ENCODE measurements at places on chromosomes 11 and 22.

DNA sequence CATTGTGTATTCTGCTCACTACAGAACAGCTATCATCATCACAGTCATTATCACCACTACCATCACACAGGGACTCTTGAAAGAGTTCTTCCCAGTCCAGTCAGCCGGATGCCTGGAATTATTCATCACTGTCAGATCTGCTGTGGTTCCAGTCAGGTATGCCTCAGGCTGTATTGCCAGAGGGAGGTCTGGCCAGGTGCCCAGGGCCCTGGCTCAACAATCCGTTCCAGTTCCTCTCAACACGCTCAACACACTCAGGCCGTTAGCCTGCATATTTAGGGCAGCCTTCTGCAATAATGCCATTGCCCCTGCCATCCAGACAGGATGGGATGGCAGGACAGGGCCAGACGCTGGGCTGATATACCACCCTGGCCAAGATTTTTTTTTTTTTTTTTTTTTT lies 28.6 kb upstream of the RASL10A start:
- DNase-seq: no peak

DNA sequence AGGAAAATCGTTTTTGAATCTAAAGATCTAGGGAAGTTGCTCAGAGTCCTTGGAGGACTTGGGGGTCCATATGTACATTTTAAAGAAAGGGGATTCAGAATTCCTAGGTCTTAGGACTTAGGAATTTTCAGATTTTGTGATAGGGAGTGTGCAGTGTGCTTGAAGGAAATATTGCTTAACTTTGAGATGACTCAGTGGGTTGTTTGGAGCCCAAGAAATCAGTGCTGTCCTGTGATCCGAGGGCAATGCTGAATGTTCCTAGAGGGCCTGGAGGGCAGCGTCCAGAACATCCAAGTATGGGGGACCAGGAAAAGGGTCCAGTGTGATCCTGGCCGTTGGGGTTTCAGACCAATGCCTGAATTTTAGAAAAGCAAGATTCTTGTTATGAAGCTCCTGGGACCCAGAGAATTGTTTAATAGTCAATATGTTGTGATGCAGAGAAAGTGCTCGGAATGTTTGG lies 3.1 kb upstream of the IGF2 start:
- no peak for DNase-seq

GRCh38 chr11:7604331-7604955 lies 68.9 kb downstream of the CYB5R2 start:
- no peak for DNase-seq

GRCh38 chr11:92659793-92660192 lies 309.7 kb upstream of the MTNR1B start:
- DNase-seq: no peak

DNA sequence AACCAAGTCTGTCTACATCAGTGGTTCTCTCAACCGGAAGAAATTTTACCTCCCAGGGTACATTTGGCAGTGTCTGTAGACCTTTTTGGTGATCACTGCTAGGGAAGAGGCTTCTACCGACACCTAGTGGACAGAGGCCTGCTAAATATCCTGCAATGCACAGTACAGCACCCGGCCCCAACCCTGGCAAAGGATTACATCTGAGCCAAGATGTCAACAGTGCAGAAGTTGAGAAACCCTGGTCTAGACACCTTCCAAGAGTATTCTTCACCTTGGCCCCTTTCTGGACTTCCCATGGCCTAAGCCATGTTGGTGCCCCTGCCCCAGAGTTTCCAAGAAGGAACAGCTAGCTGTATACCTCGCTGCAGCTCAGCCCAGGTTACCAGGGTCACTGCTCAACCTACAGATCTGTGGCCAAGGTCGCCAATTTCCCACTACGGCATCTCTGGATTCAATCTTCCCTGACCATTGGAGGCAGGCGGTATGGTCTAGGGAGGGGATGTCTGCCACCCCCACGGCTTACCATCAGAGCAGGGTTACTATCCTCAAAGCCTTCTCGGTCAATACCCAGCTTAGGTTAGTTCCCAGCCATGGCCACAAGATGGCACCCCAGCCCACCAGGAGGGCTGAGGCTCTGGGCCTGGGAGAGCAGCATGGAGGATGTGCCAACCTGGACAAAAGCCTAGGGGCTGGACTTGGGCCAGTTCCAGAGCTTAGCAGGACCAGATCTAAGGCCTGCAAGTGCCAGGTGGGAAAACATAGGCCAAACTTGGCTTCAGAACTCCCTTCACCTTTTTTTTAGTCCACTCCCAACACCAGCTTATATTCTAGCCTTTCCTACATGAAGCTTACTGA lies 3.7 kb upstream of the KCNC1 start:
- DNase-seq: peak; percentile 55
